ENCODE measurements at places on chromosomes 4 and X. TPM values are rescaled to one million over a fixed set of nuclear protein-coding genes. Genes with fewer than 3 reads are reported as not detected.

DNA sequence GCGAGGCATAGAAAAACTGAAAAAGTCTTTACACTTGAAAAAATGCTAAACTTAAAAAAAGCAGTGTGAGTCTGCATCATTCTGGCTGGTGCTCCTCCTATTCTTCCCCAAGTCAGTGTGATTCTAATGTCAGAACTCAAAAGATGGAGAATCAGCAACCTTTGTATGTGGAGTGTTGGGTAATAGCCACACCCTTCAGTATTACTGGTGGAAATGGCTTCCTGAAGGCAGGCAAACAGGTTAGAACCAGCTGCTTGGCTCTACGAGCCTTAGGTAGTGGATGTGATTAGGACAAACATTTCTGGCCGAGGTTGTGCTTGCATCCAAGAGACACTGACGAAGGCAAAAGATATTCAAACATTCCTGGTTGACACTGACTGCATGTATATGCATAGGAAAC is 353.4 kb upstream of the TACR3 start:
- no peak for DNase-seq

DNA sequence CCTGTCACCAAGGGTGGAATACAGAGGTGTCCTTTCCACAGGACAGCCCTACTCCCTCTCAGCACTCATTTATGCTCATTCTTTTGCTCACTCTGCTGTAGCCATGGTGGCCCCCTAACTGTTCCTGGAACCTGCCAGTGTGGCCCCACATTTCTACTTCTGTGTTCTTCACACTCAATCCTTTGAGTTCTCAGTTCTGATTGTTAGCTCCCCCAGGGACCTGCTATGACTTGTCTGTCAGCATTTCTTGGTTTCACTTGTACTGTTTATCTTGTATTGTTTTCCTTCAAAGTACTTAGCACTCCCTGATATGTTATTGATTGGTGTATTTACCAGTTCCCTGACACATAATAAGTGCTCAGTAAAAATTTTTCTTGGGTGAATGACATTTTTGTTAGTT is 14.9 kb downstream of the VBP1 start:
- DNase-seq: no peak

GRCh38 chrX:151225843-151226242 is 49.5 kb downstream of the GPR50 start:
- DNase-seq: no peak

- DNase-seq: peak; percentile 56
Measured at GRCh38 chrX:53084863-53085262, 2.7 kb downstream of the TSPYL2 start.

Gene SHROOM3
- 192 TPM for total RNA-seq

Measured in ascending aorta (tissue), 2 donors.